ENCODE measurements at places on chromosomes 7 and 10.

GRCh38 chr10:114990586-114990985 is 52.6 kb downstream of the TRUB1 start:
- no peaks in the 10 kb centered on the region for H3K27me3 ChIP-seq
- DNase-seq: no peak
- H3K36me3 ChIP-seq: no peaks in the 10 kb centered on the region
- no peak overlapping the region for H3K4me3 ChIP-seq

DNA sequence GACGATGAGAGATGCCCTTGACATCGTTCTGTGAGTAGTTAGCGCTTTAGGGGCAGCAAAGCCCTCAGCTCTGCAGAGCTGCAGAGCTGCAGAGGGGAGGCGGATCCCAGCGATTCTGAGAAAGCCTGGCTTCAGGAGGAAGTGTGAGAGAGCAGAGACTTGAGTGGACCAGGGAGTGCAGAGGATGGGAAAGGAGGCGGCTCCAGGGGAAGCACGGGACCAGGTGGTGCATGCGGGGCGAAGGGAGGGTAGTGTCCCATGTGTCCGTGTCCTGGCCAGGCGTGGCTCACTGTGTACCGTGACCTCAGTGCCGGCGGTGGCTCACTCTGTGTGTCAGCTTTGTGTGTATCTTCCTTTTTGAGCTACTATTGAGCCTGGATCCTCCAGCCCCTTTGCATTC is 250.8 kb upstream of the PITRM1 start:
- peaks cover 40% of the 10 kb centered on the region for H3K4me1 ChIP-seq
- no peak overlapping the region for H3K27ac ChIP-seq
- no peaks in the 10 kb centered on the region for H3K27me3 ChIP-seq

GRCh38 chr10:95039281-95039680 is 30.0 kb downstream of the CYP2C8 start:
- H3K27ac ChIP-seq: no peak overlapping the region
- H3K36me3 ChIP-seq: no peaks in the 10 kb centered on the region
- H3K27me3 ChIP-seq: peaks cover 12% of the 10 kb centered on the region
- no peaks in the 10 kb centered on the region for H3K4me1 ChIP-seq

- peaks cover 4% of the 10 kb centered on the region for H3K4me1 ChIP-seq
- H3K36me3 ChIP-seq: no peaks in the 10 kb centered on the region
- H3K4me3 ChIP-seq: no peak overlapping the region
- no peak for DNase-seq
Measured at GRCh38 chr10:47441938-47442337, 42.0 kb downstream of the ANXA8 start.

- H3K27me3 ChIP-seq: peaks cover 5% of the 10 kb centered on the region
- H3K4me1 ChIP-seq: no peaks in the 10 kb centered on the region
- no peak overlapping the region for H3K27ac ChIP-seq
- DNase-seq: no peak
- H3K4me3 ChIP-seq: no peak overlapping the region
Measured at GRCh38 chr10:104584541-104584940, 56.5 kb upstream of the SORCS3 start.

DNA sequence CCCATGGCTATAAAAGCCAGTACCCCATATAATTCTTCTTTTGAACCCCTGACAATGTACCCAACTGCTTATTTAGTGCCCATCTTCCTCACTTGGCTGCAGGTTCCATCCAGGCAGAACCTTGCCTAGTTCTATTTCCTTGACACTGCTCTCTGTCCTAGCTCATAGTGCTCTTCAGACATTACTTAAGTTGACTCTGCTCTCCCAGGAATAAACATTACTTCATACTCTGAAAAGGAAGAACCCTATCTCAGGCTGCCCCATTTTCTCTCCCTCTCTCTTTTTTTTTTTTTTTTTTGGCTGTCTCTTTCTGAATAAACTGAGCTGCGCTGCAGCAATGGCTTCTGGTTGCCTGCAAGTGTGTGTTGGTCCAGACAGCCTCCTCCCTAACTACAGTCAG is 21.0 kb downstream of the ACTA2 start:
- peaks cover 13% of the 10 kb centered on the region for H3K4me1 ChIP-seq
- H3K36me3 ChIP-seq: no peaks in the 10 kb centered on the region
- H3K27me3 ChIP-seq: no peaks in the 10 kb centered on the region
- no peak overlapping the region for H3K4me3 ChIP-seq
- no peak for DNase-seq

GRCh38 chr7:82255706-82256105 is 187.9 kb downstream of the CACNA2D1 start:
- DNase-seq: no peak
- H3K36me3 ChIP-seq: no peaks in the 10 kb centered on the region
- H3K27ac ChIP-seq: no peak overlapping the region
- no peak overlapping the region for H3K4me3 ChIP-seq
- H3K4me1 ChIP-seq: no peaks in the 10 kb centered on the region

- no peak overlapping the region for H3K4me3 ChIP-seq
- no peaks in the 10 kb centered on the region for H3K4me1 ChIP-seq
- no peak for DNase-seq
- no peaks in the 10 kb centered on the region for H3K36me3 ChIP-seq
Measured at GRCh38 chr10:676178-676577, 13.3 kb downstream of the DIP2C start.

GRCh38 chr7:83861-84632 is 108.3 kb upstream of the FAM20C start:
- H3K27ac ChIP-seq: no peak overlapping the region

GRCh38 chr10:13990946-13991345 is 339.8 kb downstream of the FRMD4A start:
- no peaks in the 10 kb centered on the region for H3K27me3 ChIP-seq
- H3K36me3 ChIP-seq: no peaks in the 10 kb centered on the region
- no peak for DNase-seq
- H3K27ac ChIP-seq: no peak overlapping the region
- no peak overlapping the region for H3K4me3 ChIP-seq

- H3K4me1 ChIP-seq: peaks cover 50% of the 10 kb centered on the region
- peak; percentile 81 for DNase-seq
- H3K36me3 ChIP-seq: peaks cover 17% of the 10 kb centered on the region
- no peaks in the 10 kb centered on the region for H3K27me3 ChIP-seq
- H3K4me3 ChIP-seq: no peak overlapping the region
Measured at GRCh38 chr7:139720705-139721231, 57.0 kb downstream of the HIPK2 start.

GRCh38 chr7:137975221-137975620 is 26.7 kb downstream of the CREB3L2 start:
- H3K27me3 ChIP-seq: no peaks in the 10 kb centered on the region
- DNase-seq: no peak
- peaks cover 34% of the 10 kb centered on the region for H3K4me1 ChIP-seq
- no peak overlapping the region for H3K4me3 ChIP-seq
- H3K36me3 ChIP-seq: no peaks in the 10 kb centered on the region

GRCh38 chr10:37739181-37739580 is 118.2 kb downstream of the ZNF248 start:
- no peak overlapping the region for H3K4me3 ChIP-seq
- no peaks in the 10 kb centered on the region for H3K36me3 ChIP-seq
- H3K27ac ChIP-seq: no peak overlapping the region

DNA sequence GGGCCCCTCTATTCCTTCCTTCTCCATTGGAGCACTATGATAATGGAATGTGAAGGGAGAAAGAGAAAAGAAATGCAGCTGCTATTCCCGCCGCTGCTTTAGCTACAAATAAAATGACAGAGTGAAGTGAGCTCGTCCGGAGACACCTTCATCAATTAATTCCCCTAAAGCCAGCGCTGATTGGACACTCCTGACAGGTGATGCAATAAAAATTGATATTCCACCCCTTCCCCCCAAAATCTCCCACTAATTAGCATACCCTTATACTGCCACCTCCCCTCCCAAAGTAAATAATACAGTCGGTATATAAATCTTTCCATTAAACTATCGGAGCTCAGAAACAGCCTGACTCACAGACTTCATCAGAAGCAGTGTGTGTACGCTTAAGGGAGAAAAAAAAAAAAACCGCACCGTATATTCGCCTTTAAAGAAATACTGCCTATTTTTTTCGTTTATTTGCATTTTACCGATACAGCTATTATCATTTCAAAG is 7.3 kb downstream of the SKIDA1 start:
- H3K27ac ChIP-seq: no peak overlapping the region
- no peaks in the 10 kb centered on the region for H3K27me3 ChIP-seq
- peak; percentile 50 for DNase-seq
- peaks cover 17% of the 10 kb centered on the region for H3K4me1 ChIP-seq

DNA sequence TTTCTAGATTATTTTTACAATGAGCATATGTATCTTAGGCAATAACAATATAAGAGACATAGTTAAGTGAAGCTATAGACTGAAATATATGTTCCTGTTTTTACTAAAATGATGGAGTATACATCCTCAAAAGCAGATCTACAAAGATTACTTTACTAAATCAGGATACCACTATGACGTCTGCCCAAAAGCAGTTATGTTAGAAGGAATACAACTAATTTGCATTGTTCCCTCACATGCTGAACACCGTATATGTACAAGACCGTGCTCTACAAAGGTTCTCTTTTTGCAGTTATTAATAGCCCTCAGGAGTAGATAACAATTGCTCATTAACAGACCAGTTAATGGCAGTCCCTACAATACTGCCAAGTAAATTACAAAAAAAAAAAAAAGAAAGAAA is 137.5 kb downstream of the CD36 start:
- H3K27ac ChIP-seq: no peak overlapping the region
- H3K36me3 ChIP-seq: peaks cover 12% of the 10 kb centered on the region
- no peak for DNase-seq
- no peak overlapping the region for H3K4me3 ChIP-seq
- peaks cover 28% of the 10 kb centered on the region for H3K4me1 ChIP-seq

- H3K36me3 ChIP-seq: no peaks in the 10 kb centered on the region
- peaks cover 11% of the 10 kb centered on the region for H3K4me1 ChIP-seq
- DNase-seq: peak; percentile 86
- peak overlapping the region; percentile 70 for H3K27ac ChIP-seq
- H3K4me3 ChIP-seq: no peak overlapping the region
Measured at GRCh38 chr7:111650456-111650999, 88.2 kb upstream of the IMMP2L start.

- peaks cover 12% of the 10 kb centered on the region for H3K4me1 ChIP-seq
- H3K4me3 ChIP-seq: no peak overlapping the region
- DNase-seq: peak; percentile 52
- no peaks in the 10 kb centered on the region for H3K27me3 ChIP-seq
- H3K27ac ChIP-seq: no peak overlapping the region
Measured at GRCh38 chr10:121781101-121781500, 146.7 kb downstream of the ATE1 start.

DNA sequence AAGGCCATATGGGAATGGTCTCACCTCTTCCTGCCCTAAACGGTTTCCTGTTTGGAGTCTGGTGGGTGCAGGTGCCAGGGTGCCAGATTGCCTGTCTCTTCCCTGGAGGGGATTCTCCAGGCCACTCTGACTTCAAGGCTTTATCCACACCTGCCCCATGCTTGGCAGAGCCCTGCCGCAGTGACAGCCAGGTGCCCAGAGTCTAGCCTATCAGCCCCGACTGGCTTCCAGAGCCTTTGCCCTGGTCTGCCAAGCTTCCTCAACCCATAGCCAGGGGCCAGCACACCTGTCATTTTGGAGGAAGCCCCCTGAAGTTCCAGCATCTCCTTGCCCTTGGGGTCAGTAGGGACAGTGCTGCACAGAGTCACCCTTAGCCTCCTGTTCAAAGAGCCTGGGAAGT is 21.6 kb downstream of the TBATA start:
- no peaks in the 10 kb centered on the region for H3K27me3 ChIP-seq
- H3K4me1 ChIP-seq: no peaks in the 10 kb centered on the region
- H3K27ac ChIP-seq: no peak overlapping the region
- H3K4me3 ChIP-seq: no peak overlapping the region

DNA sequence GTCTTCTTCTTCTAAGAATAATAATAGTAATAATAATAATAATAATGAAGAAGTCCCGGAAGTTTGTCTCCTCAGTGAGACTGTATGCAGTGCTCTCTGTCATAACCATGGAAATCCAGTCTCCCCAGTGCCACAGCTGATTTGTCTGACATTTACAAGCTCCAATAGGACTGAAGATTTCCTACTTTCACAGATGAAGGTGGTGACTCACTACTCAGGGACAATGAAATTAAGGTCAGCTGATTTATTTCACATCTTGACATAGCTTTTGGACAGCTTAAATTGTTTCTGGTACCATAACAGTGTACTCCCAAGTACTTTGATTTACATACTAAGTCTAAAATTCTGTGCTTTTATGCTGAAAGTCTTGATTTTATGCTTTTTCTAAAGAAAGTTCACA is 6.9 kb downstream of the CELF2 start:
- DNase-seq: no peak
- 0 out of 2 replicates have a peak, but pooled peaks cover 3% of the 10 kb centered on the region for H3K27me3 ChIP-seq
- H3K4me1 ChIP-seq: no peaks in the 10 kb centered on the region
- H3K27ac ChIP-seq: no peak overlapping the region
- H3K4me3 ChIP-seq: no peak overlapping the region

- no peak for DNase-seq
- H3K27ac ChIP-seq: no peak overlapping the region
- H3K4me3 ChIP-seq: no peak overlapping the region
Measured at GRCh38 chr10:130362308-130362761, 226.1 kb downstream of the GLRX3 start.

DNA sequence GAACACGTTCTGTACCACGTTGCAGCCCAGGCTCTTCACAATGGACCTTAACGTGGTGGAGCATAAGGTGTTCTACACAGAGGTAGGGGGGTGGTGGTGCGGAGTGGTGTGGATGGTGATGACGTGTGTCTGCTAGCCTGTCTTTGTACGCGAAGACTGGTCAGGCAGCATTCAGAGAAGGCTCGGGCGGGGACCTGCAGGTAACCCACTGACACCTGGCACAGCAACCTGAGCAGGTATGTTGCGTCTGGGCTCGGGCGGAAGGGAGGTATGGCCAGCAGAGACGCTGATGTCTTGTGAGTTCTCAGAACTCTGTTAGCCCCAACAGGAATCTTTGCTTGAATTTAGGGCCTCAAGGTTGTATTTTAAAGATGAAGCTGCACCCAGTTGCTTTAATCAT is 55.0 kb downstream of the TRRAP start:
- H3K4me3 ChIP-seq: no peak overlapping the region
- no peak overlapping the region for H3K27ac ChIP-seq
- no peaks in the 10 kb centered on the region for H3K4me1 ChIP-seq
- H3K27me3 ChIP-seq: no peaks in the 10 kb centered on the region

DNA sequence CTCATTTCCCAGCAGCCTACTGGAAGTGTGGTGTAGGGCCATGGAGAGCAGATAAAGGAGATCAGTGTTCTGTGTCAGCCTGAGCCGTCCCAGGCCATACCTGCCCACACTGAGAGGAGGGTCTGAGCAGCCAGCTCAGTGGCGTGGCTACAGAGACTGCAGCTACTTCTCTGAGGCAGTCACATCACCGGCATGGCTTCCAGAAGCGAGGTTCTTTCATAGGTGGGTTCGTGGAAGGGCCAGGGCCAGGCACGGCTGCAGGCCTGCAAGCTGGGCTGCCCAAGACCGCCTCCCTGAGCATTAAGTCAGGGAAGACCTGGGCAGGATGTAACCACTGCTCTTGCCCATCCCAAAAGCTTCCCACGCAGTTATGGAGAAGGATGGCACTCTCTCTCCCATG is 34.9 kb downstream of the LDB3 start:
- DNase-seq: no peak
- H3K4me1 ChIP-seq: no peaks in the 10 kb centered on the region
- no peaks in the 10 kb centered on the region for H3K27me3 ChIP-seq
- no peak overlapping the region for H3K27ac ChIP-seq
- H3K36me3 ChIP-seq: no peaks in the 10 kb centered on the region
